ENCODE measurements at places on chromosomes 5 and 9.
A peak's percentile ranks its signal among the peaks of the same experiment; 100 is the strongest.

- DNase-seq, result peak; percentile 78
These were observed 1.6 kb downstream of the GRK6 start for GRCh38 chr5:177427919-177428573.

DNA sequence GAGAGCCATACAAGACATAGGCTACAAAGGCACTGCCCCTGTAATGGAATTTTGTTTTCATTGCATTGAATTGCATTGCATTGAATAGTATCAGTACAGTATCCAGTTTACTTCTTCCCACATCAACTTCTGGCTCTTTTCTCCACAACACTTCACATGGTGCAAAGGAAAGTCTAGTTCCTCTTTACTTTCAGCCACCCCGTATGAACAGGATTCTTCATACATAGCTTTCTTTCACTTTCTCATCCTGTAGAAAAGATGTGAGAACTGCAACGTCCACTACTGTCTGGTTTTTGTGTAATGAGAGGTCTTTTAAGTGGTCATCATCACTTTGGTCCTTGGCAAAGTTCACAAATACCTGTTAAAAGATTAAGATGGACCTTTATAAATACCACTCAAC is 20.2 kb downstream of the NIPSNAP3B start:
- DNase-seq, result no peak

- no peak for DNase-seq
These were observed 256.8 kb upstream of the RPS23 start for GRCh38 chr5:82534986-82535385.

DNA sequence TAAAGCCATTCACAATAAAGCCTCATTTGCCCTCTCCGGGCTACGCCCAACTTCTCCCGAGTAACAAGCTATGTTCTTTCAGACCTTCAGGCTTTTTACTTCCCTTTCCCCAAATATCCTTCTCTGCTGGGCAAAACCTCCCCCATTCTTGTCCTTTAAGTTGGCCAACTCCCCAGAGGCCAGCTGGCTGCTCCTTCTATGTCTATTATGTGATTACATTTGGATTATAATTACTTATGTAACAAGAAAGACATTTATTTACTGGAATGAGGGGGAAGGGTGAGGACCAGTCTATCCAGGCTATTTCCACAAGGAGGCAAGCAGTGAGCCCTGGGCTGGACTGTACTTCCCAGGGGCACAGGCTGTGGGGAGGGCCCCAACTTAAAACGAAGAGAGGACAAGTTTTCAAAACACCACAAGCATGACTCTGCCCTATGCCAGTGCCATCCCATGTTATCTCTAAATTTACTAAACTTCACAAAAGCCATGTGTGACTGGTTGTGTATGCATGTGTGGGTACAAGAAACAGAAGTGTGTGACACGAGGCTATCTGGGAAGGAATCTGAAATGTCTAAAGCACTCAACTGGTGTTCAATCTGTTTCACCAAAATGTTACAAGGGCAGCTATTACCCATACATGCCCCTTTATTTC is 84.5 kb downstream of the GNAQ start:
- DNase-seq, result no peak

DNA sequence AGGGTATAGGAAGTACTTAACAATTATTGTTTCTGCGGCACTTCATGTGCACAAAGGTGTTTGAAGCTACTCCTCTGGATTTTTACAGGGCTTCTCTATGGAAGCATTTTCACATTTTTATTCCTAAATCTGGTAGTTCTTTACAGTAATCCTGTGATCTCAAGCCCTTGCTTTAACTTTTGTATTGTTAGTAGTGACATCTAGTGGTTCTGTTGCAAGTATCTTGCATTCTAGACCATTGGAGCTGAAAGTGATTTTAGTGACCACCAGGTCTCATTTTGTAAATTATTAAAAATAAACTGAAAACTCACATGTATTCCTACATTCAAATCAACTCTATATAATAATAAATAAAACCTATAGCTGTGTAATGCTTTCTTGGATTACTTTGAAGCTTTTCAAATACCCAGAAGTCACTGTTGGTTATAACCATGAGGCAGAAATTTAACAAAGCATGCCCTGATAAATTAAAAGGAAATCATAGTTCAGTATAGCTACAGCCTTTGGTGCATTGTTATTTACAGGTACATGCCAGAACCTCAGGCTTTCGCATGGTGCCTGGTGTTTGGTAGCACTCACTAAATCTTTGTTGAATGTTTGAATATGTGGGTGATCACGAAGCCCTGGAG is 18.9 kb downstream of the RPS23 start:
- DNase-seq, result no peak

DNA sequence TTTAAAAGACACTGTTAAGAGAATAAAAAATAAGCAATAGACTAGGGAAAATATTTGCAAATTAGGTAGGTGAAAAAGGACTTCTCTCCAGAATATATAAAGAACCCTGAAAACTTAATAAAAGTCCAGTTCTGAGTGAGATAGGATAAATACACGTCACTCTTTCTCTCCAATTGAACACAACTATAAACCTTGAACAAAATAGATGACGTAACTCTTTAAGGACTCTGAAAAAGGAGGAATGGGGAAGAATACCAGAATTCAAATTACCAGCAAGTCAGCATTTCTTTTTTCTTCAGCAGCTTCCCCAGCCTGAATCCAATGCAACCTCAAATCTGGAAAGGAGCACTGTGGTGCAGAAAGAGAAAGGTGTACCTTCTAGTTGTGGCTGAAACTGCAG is 6.8 kb upstream of the WDR41 start:
- DNase-seq, result no peak

- DNase-seq, result no peak
These were observed 72.5 kb downstream of the ACTL7B start for GRCh38 chr9:108783326-108783725.

DNA sequence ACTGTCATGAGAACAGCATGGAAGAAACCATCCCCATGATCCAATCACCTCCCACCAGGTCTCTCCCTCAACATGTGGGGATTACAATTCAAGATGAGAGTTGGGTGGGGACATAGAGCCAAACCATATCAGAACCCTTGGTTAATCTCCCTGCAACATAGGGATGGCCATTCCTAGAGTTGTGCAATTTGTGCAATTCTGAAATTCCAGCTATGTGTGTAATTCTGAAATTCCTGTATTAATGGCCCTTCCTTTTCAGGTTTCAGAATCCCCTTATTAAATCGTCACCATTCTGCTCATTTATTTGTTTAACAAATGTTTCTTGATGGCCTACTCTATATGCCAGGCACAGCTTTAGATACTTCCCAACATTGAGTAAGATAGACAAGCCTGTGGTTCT is 282.6 kb downstream of the SMARCA2 start:
- no peak for DNase-seq

DNA sequence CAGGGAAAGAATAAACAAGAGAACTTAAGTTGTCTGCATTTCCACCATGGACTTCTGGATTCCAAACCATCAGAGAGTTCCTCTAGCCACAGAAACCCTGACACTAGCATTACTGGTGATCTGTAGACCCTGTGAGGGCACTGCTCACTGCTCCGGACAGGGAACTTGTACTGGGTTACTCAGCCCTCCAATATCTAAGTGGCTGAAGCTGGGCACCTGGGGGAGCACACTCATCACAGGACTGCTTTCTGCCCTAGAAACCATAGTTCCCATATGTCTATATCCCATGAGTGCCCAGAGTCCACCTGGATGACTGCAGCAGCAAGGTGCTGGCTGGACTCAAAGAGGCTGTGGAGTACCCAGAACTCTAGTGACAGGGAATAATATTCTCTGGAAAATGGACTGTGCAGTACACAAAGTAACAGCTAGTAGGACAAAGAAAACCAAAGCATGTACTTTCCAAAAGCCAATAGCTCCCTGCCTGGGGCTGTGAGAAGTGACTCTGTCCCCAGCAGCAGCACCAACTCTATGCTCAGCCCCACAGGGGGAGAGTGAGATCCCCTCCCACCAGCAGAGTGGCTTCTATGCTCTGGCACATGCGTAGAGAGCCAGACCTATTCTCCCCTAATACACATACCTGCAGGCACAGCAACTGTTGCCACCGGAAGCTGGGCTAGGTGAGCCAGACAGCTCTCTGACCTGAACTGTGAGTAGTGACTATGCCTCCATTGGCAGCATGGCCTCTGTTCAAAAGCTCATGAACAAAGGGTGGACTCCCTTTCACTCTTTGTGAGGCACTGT is 472.9 kb upstream of the FTMT start:
- DNase-seq, result no peak

DNA sequence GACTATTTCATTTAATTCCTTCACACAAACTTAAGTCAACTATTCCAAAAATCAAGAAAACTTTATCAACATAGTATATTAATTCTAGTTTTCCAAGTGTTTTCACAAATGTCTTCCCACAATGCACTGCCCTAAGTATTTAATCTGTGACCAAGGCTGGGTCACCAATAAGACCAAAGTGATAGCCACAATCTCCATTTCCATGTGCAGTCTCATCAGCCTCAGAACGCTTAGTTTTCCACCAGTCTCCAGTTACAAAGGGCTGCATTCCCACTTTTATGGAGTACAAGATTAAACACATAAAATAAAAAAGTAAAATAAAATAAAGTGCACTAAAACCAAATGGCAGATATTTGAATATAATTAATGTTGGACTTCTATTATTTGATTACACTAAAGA is 371.6 kb upstream of the CCNH start:
- no peak for DNase-seq

GRCh38 chr9:17204611-17205152 is 69.8 kb downstream of the CNTLN start:
- no peak for DNase-seq

- DNase-seq, result no peak
These were observed 73.2 kb upstream of the EPB41L4A start for GRCh38 chr5:112492291-112492690.

DNA sequence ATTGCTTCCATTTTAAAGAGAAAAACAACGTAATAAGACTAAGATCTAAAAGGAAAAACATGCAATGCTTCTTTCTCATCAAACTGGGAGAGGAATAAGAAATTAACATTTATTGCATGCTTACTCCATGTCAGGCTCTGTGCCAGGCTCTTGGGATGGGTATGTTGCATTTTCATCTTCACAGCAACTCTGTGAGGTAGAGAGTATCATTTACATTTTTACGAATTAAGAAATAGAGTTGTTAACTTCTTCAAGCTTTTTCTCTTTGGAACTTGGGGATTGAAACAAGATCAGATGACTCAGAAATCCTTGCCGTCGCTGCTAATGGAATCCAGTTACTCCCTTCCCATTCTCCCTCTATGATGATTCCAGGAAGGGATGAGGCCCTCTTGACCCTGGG is 39.5 kb downstream of the PDE8B start:
- DNase-seq, result no peak

- no peak for DNase-seq
These were observed 140.9 kb downstream of the SAXO1 start for GRCh38 chr9:18891946-18892670.

GRCh38 chr5:167658889-167659288 is 632.6 kb upstream of the WWC1 start:
- DNase-seq, result no peak

DNA sequence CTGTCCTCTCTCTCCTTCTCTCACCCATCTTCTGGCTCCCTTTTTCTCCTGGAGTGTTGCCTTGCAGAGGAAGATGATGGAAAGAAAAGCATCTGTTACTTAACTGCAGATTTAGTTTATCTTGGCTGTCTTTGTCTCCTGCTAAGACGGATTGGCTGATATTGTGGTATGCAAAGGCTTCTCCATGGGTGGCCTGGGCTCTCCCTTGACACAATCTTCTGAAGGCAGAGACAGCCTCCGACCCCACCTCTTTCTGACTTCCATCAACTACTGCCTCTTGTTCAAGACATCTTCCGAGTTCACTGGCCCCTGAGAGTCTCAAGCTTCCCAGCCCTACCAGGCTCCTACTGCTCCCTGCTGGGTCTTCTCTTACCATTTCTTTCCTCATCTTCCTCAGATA is 403.7 kb downstream of the LRRC70 start:
- DNase-seq, result no peak

GRCh38 chr5:179375236-179375685 is 30.0 kb upstream of the ADAMTS2 start:
- no peak for DNase-seq

- no peak for DNase-seq
These were observed 27.2 kb upstream of the ASS1 start for GRCh38 chr9:130417602-130418001.

GRCh38 chr9:37911271-37911681 is 7.3 kb upstream of the SLC25A51 start:
- DNase-seq, result no peak

GRCh38 chr5:67549296-67549618 is 352.7 kb upstream of the CD180 start:
- DNase-seq, result no peak

GRCh38 chr5:16674750-16675149 is 58.0 kb upstream of the RETREG1 start:
- DNase-seq, result no peak

- DNase-seq, result no peak
These were observed 1353.7 kb upstream of the ACO1 start for GRCh38 chr9:31030741-31031202.

GRCh38 chr5:148202531-148203203 is at the start of gene SPINK6:
Gene SPINK6 (plus strand): TSS chr5:148203042. CDS start chr5:148203097, 55 bp downstream.
- DNase-seq, result no peak

DNA sequence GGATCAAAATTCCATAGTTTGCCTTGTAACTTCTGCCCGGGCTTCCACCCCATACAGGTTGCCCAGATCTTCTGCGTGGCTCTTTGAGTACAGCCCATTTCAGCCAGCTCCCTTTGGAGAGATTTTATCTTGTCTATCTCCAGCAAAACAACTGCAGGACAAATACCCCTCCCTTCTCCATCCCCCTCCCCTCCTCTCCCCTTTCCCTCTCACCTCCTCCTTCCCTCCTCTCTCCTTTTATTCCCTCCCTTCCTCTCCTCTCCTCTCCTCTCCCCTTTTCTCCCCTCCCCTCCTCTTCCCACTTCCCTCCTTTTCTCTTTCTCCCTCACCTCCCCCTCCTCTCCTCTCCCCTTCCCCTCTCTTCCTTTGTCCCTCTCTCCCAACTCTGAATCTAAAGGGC is 58.2 kb downstream of the COL15A1 start:
- no peak for DNase-seq

- no peak for DNase-seq
These were observed 130.2 kb upstream of the ADAMTSL1 start for GRCh38 chr9:18343784-18344183.

DNA sequence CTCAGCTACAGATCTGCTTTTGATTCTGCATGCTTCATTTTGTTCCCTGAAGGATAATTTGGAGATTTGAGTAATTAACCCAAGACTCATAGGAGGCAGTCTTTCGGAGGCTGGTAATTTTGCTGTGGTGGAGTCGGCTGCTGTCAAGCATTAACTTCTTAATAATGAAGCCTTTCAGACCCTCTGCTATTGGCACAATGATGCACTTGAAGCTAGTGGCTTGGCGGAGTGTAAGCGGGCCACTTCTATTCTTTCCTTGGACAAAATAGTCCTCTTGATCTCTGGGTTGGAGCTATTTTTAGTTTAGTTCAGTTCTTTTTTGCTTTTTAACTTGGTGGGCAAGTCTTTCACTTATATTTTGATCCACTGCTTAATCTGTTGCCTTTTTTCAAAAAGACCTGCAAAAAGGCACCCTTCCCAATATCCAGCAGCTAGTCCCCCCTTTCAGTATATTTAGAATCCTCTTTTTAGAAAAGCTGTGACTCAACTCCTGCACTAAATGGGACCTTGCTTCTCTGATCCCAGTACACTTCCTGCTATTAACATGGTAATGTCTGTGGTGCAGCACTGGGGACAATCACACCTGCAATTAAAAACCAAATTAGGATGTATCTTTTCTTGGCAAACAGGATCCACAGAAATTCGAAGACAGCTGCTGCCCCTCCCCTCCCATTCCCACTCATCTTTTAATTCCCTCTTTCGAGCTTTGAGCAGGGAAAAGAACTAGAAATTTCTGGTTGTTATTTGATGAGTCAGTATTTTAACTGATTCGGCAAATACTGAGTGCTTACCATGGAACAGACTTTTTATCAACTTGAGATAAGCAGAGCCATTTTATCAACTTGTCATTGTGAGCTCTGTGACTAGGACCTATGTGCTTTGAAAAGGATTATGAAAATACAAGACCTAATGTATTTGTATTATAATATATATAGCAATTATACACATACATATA is 169.4 kb upstream of the ANKRD55 start:
- DNase-seq, result no peak
